Activated T-helper 17 cell treated with anti-CD3 and anti-CD28 coated beads, Interleukin-2, amount 50 U/mL, for 72 hours (primary cell): ENCODE measurements at places on chromosomes 12 and 14. TPM values are rescaled to one million over a fixed set of nuclear protein-coding genes. Genes with fewer than 3 reads are reported as not detected.

The ST8SIA1 gene
- 2.5 TPM for total RNA-seq

The GDF11 gene
- total RNA-seq, result 14.1 TPM

The KIF26A gene
- 1.1 TPM for total RNA-seq

The RTN1 gene
- not detected for total RNA-seq

The PARPBP gene
- 35.2 TPM for total RNA-seq

The CPNE6 gene
- not detected for total RNA-seq

The RDH11 gene
- 44.6 TPM for total RNA-seq

The SPATA7 gene
- total RNA-seq, result 4.6 TPM

The BRI3BP gene
- 14.8 TPM for total RNA-seq

The NUMB gene
- 45.1 TPM for total RNA-seq

The KSR2 gene
- total RNA-seq, result 0.06 TPM

DNA sequence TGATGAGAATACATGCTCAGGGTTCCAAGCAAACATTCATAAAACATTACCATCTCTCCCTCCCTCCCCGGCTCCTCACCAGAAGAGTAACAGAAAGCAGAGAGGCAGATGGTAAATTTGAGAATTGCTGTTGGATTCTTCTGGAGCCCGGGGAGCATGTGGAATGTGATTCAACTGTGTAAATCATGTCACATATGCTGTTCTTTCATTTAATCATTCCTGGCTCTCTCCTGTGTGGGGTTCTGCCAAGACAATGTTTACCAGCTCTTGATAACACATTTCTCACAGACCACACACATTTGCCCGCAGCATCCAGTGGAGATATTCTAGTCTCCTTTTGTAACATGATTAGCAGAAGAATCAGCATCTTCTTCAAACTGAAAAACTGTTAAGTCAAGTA lies 23.4 kb upstream of the NR2C1 start:
- no peak for ATAC-seq

DNA sequence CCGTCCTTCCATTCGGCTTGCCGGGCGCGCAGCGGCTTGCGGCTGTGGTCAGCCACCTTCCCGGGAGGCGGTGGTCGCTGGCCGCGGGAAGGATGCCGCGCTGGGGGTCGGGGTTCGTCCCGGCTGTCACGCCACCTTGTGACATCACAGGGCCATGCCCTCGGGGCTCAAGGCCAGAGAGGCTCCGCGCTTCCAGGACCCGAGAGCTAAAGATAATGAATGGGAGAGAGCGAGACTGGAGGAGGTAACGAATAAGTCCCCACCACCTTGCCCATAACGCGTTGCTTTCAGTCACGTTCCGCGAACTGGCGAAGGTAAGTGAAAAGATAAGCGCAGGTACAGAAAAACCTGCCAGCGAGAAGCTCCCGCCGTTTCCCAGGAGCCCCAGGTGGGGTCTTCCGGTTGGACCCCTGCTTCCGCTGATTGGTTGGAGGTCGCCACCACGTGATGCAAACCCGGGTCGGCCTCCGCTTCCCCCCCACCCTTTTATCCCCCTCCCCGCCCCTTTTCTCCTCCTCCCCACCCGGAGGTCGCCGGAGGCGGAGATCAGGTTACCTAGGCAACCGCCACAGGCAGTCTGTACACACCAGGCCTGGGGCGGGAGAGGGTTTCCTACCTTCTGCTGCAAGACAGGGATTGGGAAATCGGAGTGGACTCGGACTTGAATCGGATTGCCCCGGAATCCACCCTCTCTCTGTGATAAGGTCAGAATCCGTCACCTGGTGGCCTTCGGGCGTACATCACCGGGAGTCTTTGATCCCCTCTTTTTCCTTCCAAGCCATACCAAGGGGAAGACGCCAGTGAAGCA lies at the start of gene LRRC9:
Gene LRRC9 (plus strand): TSS at position 575 of the 808 bp plus-strand sequence.
- no peak for ATAC-seq

- peak; percentile 61 for ATAC-seq
Measured at GRCh38 chr12:22459838-22460490, 84.4 kb downstream of the C2CD5 start.

GRCh38 chr14:24310646-24311604 lies at the start of gene LTB4R:
LTB4R (plus strand) TSS chr14:24311502; CDS start chr14:24315652, 4,150 bp downstream.
- peak; percentile 81 for ATAC-seq

GRCh38 chr12:101743724-101744472 lies 4.6 kb upstream of the SYCP3 start:
- ATAC-seq, result no peak

DNA sequence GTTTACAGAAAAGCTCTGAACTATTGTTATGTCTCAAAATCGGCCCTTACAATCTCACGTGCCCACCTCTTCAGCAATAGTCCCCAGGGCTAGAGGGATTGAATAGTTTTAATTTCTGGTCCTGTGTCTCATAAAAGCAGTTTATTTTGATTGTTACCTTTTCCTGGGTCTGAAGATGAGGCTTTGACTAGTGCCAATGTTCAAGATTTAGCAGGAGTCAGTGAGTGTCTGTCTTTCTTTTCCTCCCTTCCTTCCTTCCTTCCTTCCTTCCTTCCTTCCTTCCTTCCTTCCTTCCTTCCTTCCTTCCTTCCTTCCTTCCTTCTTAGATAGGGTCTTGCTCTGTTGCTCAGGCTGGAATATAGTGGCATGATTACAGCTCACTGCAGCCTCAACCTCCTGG lies 24.7 kb upstream of the SOCS2 start:
- no peak for ATAC-seq

GRCh38 chr14:56471056-56471455 lies 108.5 kb upstream of the TMEM260 start:
- no peak for ATAC-seq

DNA sequence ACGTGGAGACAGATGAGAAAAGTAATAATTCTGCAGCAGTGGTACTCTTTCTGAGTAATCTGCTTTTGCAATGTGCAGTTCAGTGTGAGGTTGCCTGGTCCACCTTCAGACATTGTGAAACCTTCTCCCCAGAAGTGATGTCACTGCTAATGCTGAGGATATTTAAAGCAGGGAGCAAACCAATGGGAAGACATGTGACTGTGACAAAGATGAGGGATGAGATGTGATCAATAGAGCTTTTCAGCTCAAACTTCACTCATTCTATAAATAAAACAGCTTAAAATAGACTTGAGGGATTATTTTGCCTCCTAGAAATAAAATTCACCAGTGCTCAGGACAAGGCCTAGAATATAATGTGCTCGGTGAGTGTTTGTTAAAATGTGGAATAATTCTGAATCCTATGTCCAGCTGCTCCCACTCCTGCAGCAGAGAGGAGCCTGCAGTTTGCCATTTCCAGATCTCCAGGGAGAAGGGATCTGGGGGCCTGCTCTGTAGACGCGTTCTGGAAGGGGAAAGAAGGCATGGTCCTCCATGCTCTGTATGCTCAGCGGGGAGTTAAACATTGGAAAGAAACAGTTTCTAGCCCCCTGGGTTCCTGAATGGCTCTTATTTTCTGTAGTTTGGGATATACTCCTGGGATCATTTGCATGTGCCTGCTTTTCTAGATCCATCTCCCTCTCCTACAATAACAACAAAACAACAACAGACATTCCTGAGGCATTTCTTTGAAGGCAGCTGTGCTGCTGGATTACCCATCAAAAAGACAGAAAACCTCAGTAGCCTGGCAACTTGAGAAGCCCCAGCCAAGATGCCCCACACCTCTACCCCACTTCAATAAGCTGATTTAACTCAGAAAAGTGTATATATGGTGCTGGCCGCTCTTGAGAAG lies 8.9 kb downstream of the SLC7A8 start:
- ATAC-seq, result no peak

- ATAC-seq, result peak; percentile 96
Measured at GRCh38 chr12:75635606-75636444, 124.4 kb upstream of the KRR1 start.

GRCh38 chr12:122732170-122732569 lies 1.5 kb upstream of the HCAR1 start:
- peak; percentile 42 for ATAC-seq

DNA sequence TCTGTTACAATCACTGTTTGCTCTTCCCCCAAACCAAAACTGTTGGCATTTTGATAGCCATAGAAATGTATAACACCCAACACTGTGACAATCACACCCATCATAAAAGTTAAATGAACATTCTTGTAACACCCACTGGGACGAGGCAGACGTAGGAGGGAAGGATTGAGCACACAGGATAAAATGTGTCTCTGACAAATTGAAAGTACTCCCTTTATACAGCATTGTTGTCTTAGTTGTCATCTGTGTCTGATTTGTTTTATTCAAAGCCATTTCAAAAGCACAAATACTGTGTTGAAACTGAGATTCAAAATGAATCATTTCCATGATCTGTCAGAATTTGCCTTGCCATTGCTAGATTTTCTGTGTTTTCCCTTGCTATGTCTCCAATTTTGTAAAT lies 436.3 kb downstream of the TMTC2 start:
- peak; percentile 92 for ATAC-seq

- ATAC-seq, result no peak
Measured at GRCh38 chr12:12892681-12893141, 1.3 kb downstream of the GPRC5A start.

GRCh38 chr12:104751120-104751519 lies 207.0 kb downstream of the SLC41A2 start:
- no peak for ATAC-seq

- ATAC-seq, result no peak
Measured at GRCh38 chr14:20606190-20606901, 15.2 kb upstream of the RNASE12 start.

GRCh38 chr12:69966409-69966808 lies 141.4 kb downstream of the MYRFL start:
- ATAC-seq, result no peak

DNA sequence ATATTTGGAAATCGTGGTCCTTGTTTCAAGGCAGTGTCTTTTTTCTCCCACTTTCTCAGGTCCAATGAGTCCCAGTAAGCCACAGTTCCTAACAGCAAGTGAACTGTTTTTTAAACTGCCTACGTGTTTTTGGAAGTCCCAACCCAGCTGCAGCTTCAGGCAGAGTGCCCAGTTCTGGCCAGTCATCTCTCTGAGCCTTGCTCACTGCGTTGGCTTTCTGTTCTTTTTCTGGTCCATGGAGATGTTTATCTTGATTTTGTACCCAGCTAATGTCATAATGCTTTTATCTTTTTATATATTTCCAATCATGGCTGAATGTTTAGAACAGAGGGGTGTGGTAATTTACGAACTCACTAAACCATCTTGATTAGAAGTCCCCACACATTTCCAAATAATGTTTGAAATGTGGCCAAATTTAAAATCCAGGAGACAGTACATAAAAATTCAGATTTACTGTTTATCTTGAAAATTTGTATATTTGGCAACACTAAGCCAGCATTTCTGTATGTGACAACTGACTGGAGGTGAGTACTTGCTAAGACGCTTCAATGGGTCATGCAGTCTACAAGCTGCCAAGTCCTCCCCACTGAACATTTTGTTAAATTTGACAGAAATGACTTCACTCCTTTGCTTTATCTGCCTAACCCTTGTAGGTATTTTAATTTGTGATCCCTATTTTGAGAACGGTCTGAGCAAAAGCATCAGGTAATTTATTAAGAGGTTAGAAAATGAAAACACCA lies 46.1 kb upstream of the OTOGL start:
- no peak for ATAC-seq

DNA sequence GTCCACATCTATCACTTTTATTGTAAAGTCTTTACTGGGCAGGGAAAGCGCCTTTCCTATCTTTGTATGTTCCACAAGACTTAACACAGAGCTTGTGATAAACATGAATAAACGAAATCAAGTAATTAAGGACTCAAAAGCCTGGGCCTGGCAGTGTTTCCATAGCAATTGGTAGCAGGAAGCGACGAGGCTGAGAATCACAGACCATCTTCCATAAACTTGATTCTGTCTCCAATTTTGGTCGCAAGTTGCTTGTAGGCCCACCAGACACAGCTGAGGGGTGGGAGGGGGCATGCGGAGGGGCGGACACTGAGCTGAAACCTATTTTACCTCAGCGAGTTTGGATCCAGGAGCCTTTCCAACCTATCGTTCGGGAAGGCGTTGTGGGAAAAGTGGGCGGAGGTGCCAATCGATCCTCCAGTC lies 302 bp downstream of the CCDC38 start:
- no peak for ATAC-seq

DNA sequence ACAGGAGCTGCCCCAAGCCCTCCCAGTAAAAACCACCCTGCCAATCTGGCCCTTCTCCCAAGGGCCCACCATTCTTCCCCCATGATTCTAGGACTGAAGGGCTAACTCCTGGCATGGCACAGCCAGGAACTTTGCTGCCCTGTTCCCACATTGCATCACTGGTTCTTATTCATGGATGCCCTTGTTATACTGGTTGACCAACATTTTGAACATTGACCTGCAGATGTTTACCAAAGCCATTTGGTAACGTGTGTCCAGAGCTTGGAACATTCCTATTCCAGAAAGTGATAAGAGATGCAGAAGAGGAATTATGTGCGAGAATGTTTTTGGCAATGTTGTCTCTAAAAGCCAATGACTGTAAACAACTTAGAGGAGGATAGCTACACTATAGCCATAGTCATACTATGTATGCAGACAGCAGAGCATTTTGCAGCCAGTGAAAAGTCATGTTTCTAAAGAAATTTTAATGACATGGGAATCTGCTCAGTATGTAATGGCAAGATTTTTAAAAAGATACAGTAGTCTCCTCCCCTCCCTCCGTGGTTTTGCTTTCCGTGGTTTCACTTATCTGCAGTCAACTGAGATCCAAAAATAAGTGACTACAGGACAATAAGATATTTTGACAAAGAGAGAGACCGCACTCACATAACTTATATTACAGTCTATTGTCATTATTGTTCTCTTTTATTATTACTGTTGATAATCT lies 108.8 kb downstream of the DAAM1 start:
- peak; percentile 26 for ATAC-seq

GRCh38 chr14:38135106-38135867 lies 72.4 kb upstream of the SSTR1 start:
- ATAC-seq, result no peak

DNA sequence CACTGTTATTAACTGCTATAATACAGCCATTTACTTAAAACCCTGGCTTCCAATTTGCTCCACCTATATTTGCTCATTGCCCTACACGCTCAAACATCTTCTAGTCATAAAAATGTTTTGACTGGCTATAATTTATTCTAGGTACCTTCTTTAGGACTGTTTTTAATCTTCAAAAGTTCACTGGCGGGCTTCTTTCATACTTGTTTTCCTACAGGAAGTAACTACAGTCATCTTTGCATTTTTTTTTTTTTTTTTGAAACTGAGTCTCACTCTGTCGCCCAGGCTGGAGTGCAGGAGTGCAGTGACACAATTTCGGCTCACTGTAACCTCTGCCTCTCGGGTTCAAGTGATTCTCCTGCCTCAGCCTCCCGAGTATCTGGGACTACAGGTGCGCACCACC lies 32.5 kb downstream of the MPHOSPH9 start:
- peak; percentile 85 for ATAC-seq

DNA sequence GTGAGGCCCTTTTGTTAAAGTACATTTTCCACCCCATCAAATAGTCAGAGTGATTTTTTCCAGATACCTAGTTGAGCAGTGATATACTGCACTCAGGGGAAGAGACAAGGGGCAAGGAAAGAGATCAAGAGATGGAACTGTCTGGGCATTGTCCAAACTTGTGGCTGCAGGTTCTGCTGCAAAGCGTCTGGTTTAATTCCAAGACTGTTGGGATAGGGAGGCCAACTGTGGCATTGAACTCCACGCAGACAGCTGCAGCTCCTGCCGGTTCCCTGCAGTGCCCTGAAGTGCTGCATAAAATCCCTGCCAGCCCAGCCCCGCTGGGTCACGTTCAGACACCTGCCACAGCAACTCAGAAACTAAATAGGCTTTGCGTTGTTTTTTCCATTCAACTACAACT lies 30.5 kb downstream of the RPH3A start:
- ATAC-seq, result no peak

- ATAC-seq, result no peak
Measured at GRCh38 chr12:66237505-66238175, 48.6 kb downstream of the IRAK3 start.

- ATAC-seq, result no peak
Measured at GRCh38 chr12:104131609-104132008, 6.4 kb downstream of the NFYB start.

- no peak for ATAC-seq
Measured at GRCh38 chr12:51870504-51870903, 17.4 kb upstream of the ANKRD33 start.
